Activated CD8-positive, alpha-beta T cell treated with anti-CD3 and anti-CD28 coated beads for 36 hours (primary cell): ENCODE measurements at places on chromosomes 1 and 21. TPM values are rescaled to one million over a fixed set of nuclear protein-coding genes. Genes with fewer than 3 reads are reported as not detected.

- DNase-seq = no peak
Measured at GRCh38 chr1:30900486-30900885, 8.1 kb downstream of the SDC3 start.

GRCh38 chr1:116881879-116882520 lies 27.7 kb upstream of the PTGFRN start:
- DNase-seq = peak; percentile 66

GRCh38 chr1:238608144-238608543 lies 717.4 kb upstream of the ZP4 start:
- no peak for DNase-seq

GRCh38 chr1:199723250-199723956 lies 304.1 kb upstream of the NR5A2 start:
- no peak for DNase-seq

DNA sequence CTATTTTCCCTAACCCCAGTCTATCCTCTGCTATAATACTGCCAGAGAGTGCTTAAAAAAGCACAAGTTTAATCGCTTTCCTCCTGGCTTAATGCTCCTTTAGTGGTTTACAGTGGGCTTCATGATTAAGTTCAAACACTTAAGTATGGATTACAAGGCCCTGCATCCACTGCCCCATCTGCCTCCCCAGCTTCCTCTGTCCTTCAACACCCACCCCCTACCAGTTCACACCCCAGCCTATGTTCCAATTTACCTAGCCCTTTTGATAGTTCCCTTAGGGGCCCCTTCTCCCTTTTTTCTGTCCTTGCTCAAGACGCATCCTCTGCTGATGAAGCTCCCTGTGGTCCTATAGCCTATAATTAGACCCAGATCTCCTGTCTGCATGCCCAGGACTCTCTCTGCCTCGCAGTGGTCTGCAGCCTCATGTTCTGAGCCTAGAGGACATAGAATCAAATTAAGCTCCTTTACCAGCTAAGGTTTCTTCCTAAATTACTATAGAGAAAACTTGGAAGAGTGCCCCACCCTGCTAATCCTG lies 212.5 kb downstream of the FGGY start:
- no peak for DNase-seq

DNA sequence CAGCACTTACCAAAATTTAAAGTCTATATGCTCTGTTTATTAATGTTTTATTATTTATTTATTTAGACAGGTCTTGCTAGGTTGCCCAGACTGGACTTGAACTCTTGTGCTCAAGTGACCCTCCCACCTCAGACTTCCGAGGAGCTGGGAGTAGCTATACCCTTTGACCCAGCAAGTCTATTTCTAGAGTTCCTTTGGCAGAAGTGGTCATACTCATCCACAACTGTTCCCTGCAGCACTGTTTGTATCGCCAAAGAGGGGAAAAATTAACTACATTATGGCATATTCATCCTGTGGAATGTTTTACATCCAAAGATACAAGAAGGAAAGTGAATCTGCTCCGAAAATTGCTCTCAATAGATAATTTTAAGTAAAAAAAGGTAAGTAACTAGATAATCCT lies 28.5 kb downstream of the CACNA1S start:
- DNase-seq = no peak

GRCh38 chr1:53765657-53766056 lies 26.7 kb upstream of the GLIS1 start:
- DNase-seq = no peak

The CTSE gene
- not detected for total RNA-seq

- DNase-seq = no peak
Measured at GRCh38 chr1:237685551-237685950, 205.2 kb downstream of the ZP4 start.

The KCNA3 gene
- total RNA-seq = 15.5 TPM

The LCE3D gene
- not detected for total RNA-seq

DNA sequence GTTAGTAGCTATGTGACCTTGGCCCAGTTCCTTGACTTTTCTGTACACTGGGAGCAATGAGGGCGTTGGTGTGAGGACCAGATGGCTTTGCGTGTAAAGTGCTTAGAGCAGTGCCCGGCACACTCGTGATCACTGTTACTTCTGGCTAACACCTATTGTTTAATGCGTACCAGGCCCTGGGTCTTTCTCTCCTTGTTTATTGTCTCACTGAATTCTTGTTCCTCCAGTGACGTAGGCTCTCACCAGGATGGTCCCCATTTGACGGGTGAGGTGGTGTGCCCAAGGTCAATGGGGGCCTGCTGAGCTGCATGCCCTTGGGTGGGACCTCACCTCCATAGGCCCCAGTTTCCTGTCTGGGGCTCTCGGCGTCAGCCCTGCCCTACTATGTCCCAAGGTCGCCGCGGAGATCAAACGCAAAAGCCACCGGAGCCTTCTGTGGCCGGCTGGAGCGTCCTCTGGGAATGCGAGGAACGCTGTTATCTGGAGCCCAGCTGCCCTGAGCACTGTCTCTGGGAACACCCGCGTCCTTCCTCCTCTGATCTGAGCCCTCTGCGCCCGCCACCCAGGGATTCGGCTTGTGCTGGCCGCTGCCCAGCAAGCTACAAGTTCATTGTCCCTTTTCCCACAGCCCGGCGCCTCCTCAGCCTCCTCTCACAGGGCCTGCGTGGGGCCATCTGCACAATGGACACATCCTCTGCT lies 28.9 kb downstream of the ALPL start:
- DNase-seq = no peak
